Activated CD4-positive, alpha-beta T cell treated with anti-CD3 and anti-CD28 coated beads, Interleukin-2, Interleukin-4, amounts not matched to agents 100 ng/mL and 50 ng/mL, durations not matched to agents 16 hours and 8 hours (primary cell): ENCODE measurements at places on chromosomes 12 and 14.

DNA sequence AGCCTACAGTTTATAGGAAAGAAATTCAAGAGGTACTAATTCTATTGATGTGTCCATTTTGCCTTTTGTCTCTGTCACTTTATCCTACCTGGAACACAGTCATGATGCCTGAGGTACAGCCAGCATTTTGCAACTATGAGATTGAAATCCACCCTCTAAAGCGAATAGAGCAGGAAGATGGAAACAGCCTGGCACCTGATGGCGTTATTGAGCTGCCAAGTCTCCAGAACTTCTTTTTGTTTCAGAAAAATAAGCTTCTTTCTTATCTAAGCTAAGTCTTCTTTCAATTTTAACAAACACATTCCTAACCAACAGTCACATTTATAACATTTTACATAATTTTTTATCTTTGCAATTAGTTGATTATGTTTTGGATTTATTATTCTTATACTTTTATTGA lies 182.1 kb downstream of the PAWR start:
- no peak for DNase-seq

DNA sequence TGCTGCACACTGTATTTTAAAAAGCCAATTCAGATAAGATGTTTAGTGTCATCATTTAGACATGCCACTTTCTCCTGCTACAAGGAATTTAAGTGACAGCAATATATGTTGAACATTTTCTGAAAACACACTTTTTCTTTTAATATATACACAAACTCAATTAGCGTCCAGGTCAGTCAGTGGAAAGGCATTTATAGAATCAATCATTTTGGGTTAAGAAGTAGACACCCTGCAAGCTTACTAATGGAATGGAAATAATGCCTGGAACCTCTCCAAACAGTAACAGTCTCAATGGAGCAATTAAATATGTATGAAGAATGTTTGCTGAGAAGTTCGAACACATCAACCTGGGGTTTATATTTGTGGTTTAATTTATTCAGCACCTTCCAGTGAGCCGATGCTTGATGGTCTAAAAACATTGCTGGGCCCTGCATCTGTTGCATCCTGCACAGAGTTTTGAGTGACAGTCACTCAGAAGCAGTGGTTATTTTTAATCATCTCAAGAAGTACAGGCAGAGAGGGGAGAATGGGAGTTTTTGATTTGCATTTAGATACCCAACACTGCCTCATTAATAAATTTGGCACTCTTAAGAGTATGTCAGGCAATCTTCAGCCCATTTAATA lies 410.7 kb downstream of the TMEM117 start:
- no peak for DNase-seq

DNA sequence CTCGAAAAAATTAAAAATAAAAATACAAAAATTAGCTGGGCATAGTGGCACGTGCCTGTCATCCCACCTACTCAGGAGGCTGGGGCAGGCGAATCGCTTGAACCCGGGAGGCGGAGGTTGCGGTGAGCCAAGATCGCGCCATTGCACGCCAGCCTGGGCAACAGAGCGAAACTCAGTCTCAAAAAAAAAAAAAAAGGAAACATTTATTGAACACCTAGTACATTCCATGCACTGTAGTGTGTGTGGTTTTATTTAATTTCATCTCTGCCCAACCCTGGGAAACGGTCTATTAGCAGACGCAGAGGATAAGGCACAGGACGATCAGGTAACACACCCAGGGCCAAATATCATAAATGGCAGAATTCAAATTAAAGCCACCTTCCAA lies 35.8 kb upstream of the SINHCAF start:
- DNase-seq = no peak

DNA sequence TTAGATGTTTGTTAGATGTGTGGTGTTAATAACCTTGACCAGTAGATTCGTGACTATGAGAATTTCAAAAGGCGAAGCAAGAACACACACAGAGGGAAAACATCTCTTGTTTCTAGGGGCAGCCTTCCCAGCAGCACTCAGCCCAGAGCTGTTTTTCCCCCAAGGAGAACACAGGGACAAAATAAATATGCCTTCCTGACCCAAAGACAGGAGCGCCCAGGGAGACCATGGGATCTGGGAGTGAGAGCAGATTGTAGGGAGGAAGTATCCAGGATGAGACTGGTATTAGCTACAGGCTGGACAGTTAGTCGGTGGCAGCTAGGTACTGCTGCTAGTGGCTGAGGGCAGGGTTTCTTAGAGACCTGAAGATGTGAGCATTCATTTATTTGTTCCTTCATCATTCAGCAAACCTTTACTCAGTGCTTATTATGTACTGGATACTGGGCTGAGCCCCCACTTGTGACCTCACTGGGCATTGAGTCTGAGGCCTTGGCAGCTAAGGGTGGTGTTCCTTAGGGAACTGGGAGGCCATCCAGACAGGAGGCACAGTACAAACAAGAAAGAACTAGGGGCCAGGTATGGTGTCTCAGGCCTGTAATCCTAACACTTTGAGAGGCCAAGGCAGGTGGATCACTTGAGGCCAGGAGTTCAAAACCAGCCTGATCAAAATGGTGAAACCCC lies 469.8 kb downstream of the ZFP36L1 start:
- DNase-seq = no peak

- DNase-seq = no peak
Observed at GRCh38 chr12:96472384-96472783, 17.0 kb upstream of the CFAP54 start.

- DNase-seq = no peak
Observed at GRCh38 chr12:106315523-106315922, 13.0 kb downstream of the TCP11L2 start.

DNA sequence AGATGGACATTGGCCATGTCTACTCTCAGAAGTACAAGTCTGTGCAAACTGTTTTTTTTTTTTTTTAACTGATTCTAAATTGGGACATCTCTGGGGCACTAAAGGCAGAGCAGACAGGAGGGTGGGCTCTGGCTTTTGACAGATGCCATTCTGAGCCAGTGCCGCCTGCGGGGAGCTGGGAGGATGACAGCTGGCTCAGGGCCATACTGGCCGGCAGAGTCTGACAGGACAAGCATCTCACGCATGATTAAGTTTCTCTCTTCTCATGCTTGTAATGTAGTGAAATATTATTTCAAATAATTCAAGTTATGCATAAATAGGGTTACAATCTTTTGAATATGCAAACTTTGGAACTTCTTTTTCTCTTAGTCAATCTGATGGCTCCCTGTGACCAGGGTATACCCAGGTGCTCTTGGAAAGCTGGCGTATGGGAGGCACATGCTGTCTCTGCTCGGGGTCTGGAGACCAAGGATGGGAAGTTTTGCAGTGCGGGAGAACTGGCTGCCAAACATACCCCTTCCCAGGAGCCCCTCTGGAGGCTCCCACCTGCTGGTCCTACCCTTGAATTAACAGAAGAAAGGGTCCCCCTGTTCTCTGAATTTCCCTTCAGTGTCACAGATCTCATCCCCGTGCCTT lies 7.6 kb downstream of the CDCA4 start:
- DNase-seq = no peak

DNA sequence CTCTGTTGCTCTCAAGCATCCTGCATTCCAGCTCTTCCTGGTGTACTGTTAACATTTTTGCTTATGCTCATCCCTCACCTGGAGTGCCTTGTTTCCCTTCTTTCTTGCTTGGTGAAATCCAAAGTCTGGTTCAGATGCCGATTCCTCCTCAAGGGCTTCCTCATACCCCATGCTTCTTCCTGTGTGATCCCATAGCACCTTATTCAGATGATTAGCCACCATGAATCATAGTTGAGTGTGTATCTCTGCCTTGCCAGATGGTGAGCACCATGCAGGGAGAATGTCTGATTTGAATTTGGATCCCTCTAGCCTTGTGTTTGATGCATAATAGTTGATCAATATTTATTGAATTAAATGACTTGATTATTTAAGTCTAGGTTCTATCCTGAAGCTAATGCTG lies 39.4 kb upstream of the ANO4 start:
- no peak for DNase-seq

DNA sequence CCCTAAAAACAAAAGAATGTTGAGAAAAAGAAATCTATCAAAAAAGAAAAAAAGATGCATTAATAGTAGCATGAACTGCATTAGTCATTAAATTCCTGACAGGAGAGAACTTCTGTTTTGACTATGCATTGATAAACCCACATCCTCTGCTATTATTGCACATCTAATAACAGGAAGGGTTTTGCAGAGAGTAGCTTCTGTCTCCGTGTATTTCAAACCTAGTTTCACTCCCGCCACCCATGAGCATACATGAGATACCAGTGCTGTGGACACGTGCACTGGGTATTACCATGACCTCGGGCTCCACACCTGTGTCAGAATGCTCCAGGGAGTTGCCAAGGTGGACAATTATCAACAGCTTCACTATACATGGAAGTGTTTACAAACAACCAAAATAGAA lies 449.1 kb upstream of the SOX5 start:
- no peak for DNase-seq

- DNase-seq = no peak
Observed at GRCh38 chr12:15443050-15443449, 120.7 kb downstream of the PTPRO start.
